ENCODE measurements at places on chromosomes 4 and X.

GRCh38 chr4:1676605-1677525 is 7.2 kb downstream of the FAM53A start:
- DNase-seq, result no peak

DNA sequence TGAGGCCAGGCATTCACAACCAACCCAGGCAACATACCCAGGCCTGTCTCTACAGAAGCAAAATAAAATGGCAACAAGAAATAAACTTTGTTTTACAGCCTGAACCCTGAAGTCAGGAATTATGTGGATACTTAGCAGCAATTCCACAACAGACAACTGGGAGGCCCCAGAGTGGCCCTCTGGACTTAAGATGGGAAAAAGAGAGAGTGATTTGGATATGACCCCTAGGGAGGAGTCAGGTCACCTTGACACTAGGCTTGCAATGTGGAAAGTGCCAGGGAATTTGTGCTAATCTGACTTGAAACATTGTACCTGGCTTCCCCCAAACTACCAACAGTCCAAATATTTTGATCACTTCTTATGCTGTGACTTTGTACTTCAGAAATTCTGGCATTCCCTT is 193.1 kb downstream of the PARM1 start:
- no peak for DNase-seq

GRCh38 chr4:125070861-125071260 is 243.9 kb upstream of the FAT4 start:
- DNase-seq, result no peak

DNA sequence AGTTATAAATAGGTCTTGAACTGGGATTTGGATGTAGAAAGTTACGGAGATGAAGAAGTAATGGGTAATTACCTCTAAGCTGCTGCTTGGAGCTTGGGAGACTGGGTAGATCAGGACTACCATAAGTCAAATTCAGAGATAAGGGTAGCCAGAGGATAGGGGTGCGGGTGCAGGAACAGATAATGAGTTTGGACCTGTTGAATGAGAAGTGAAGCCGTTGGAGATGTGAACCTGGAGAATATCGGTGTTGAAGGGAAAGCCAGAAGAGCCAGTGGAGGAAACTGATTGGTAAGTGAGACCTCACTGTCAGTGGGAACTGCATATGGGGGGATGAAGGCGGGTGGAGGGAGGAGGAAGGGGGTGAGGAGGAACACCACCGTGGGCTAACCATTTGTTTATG is 618 bp upstream of the FOXO4 start:
- no peak for DNase-seq

GRCh38 chr4:84530454-84530853 is 31.4 kb upstream of the NKX6-1 start:
- DNase-seq, result no peak

DNA sequence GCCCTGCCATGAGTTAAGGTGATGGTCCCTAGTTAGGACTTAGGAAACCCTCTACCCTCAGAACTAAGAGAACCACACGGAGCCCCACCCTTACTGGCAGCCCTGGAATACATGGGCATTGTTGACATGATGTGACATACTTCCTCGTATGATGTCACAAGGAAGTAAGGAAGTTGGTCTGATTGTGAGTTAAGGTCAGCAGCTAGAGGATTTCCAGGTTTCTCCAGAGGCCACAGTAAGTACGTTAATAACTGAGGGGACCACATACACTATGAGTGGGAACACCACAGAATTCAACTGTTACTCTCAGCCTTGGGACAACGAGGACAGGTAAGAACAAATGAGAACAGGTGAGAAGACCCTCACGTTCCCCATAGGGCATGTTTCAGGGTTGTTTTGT is at the start of gene MAGEB5:
MAGEB5 (plus strand) TSS at position 301 of the 400 bp plus-strand sequence. CDS start 1,133 bp downstream, outside the sequence.
- DNase-seq, result no peak

- no peak for DNase-seq
Observed at GRCh38 chrX:32532262-32532661, 679.1 kb downstream of the DMD start.

Data from urothelium cell line (cell line).